ENCODE measurements at places on chromosomes 5 and 9.

DNA sequence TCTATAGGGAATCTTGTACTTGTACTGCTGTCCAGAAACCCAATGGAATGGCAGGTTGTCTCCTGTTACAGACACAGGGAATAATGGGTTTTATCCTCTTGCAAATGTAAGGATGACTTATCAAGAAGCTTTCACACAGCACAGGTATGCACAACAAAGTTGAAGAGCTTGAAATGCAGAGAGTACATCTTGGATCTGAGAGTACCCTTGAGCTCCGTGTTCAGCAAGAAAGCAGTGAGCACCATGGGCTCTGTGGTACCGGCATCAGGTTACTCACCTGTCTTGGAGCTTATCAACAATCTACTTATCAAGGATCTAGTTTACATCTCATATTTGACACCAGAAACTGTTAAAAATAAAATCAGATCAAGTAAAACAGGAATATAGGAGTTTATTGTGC lies 22.0 kb upstream of the EMB start:
- DNase-seq, result no peak

DNA sequence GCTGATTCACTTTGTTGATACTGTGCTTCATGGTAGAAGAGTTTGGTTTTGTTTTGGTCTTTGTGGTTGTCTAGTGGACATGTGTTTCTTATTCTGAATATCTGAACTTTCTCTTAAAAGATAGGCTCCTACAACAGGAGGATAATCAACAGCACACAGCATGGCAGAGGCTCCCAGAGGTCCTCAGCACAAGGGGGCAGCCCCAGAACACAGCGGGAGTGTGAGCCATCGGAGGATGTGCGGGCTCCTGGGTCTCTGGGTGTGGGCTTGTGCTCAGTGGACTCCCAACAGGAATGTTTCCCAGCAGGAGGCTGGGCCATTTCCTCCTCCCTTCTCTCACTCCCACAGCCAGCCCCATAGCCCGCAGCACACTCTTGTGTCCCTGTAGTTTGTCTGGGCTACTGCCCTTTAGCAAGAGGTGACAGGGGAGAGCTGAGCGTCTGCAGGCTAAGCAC lies 164.3 kb upstream of the OTULINL start:
- DNase-seq, result no peak

DNA sequence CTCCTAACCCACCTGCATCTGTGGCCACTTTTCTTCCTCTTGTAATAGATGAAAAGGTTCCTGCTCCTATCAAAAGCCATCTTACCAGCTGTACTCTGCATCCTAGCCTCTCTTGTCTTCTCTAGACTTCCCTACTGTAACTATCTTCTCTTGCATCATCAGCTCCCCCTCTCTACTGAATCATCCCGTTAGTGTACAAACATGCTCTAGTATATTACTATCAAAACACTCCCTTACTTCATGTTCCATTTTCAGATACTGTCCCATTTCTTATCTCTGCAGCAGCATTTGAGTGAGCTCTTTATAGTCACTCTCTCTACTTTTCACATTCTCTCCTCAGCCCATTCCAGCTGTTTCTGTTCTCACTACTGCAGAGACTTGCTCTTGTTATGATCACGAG lies 2.8 kb downstream of the SRA1 start:
- no peak for DNase-seq

GRCh38 chr5:116675626-116675910 lies 100.9 kb upstream of the SEMA6A start:
- DNase-seq, result no peak

DNA sequence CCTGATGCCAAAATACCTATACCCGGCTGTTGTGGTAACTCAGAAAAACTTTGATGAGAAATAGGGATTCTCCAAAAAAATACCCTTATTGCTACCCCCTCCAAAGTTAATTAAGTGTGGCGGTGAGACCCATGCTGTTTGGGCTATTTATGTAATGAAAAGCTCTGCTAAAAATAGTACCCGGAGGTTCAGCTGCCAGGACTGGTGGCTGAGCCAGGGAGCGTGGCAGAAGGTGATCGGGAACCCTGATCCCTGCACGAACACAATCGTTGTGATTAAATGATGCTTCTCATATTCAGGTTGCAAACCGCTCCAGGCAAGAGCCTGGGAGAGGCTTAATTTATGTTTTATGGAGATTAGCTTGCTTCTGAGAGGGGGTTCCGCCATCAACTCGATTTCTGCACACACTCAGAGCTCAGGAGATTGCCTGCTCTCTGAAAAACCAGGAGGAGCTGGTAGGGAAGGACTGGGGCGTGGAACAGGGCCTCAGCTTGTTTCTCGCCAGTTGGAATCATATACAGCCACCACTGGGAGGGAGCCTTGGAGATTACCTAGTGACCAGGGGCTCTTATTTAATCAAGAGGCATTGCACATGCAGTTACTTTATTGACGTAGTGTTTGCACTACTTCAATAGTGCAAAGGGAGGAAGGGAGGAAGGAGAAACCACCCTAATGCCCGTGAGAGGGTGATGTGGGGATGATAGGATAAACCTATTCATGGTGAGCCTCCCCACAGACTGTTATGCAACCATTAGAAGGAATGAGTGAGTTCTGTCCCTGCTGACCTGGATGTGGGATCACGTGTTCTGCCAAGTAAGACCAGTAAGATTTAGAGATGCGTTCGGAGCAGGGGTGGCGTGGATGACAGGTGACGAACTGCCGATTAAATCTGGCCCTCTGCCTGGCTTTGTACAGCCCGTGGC lies 23.4 kb downstream of the HRH2 start:
- DNase-seq, result no peak

GRCh38 chr5:95915999-95916686 lies 45.5 kb downstream of the ELL2 start:
- DNase-seq, result no peak

Data from NCI-H1105 (cell line).